Spinal cord (tissue), 10 donors: ENCODE measurements at places on chromosomes 12 and 14. TPM values are rescaled to one million over a fixed set of nuclear protein-coding genes. Genes with fewer than 3 reads are reported as not detected.

DNA sequence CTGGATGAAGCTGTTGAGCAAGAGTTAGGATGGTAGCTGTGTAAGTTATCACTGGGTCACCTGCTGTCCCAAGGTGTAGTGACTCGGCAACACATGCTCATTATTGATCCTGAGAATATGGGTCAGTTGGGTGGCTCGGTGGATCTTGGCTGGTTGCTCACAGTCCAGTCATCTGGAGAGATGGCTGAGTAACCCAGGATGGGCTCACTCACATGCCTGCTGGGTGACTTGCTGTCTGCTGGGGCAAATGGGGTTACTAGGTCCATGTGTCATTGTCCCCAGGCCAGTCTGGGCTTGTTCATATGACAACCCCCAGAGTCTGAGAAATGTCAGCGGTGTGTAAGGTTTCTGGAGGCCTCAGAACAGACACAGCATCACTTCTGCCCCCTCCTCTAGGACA is 69.5 kb downstream of the SLC15A4 start:
- DNase-seq, result no peak

TAS2R43 gene
- 3.4 TPM for total RNA-seq

GRCh38 chr12:19683178-19683927 is 244.1 kb downstream of the AEBP2 start:
- no peak for DNase-seq

- no peak for DNase-seq
Measured at GRCh38 chr14:94284221-94284620, 8.8 kb downstream of the SERPINA10 start.

SLC7A8 gene
- total RNA-seq, result 8.6 TPM

GRCh38 chr14:83294941-83295340 is 1761.3 kb upstream of the SEL1L start:
- DNase-seq, result no peak

- no peak for DNase-seq
Measured at GRCh38 chr12:88867510-88867909, 287.2 kb upstream of the KITLG start.

ALKBH2 gene
- 26.7 TPM for total RNA-seq

DNA sequence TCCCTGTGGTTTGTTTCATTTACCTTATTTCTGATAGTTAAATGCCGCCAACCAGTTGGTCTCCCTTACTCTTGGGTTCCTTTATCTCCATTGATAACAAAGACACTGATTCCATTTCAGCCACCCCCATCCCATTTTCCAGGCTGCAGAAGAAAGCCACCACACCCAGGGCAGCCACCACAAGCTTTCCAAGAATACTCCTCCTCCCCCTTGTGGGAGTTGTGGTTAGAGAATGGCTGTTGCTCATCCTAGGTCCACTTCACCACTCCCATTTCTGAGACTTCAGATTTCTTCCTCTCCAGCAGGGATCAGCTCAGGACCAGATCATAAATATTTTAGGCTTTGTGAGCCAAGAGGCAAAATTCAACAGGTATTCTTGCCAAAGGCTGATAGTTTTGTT is 73.9 kb downstream of the ANO4 start:
- DNase-seq, result no peak

GRCh38 chr12:62725781-62726180 is 209.2 kb downstream of the PPM1H start:
- DNase-seq, result no peak

BMP4 gene
- 62.8 TPM for total RNA-seq

JPH4 gene
- 23.7 TPM for total RNA-seq

DNA sequence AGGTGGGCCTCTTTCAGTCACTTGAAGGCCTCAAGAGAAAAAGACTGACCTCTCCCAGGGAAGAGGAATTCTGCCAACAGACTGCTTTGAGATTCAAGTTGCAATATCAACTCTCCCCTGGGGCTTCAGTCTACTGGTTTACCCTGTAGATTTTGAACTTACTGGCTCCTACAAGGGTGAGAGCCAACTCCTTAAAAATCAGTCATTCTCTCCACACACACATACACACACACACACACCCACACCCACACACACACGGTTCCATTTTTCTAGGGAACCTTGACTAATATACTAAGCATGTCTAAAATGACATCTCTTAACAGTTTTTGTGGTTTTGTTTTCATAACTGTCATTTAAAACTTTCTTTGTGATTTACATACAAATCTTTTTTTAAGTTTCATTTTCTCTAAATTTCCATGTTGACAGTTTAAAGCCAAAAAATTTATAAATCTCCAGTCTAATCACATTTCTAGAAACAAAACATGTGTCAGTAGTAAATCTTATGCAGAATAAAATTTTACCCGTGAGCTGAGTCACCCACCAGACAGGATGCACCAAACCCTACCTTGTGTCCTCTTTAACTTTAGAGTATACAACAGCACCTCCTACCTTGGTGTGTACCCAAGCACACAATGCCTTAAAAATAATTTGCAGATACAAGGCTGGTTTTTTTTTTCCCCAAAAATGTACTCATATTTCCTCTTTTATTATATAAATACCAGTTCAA is 394.6 kb downstream of the AEBP2 start:
- DNase-seq, result no peak

DNA sequence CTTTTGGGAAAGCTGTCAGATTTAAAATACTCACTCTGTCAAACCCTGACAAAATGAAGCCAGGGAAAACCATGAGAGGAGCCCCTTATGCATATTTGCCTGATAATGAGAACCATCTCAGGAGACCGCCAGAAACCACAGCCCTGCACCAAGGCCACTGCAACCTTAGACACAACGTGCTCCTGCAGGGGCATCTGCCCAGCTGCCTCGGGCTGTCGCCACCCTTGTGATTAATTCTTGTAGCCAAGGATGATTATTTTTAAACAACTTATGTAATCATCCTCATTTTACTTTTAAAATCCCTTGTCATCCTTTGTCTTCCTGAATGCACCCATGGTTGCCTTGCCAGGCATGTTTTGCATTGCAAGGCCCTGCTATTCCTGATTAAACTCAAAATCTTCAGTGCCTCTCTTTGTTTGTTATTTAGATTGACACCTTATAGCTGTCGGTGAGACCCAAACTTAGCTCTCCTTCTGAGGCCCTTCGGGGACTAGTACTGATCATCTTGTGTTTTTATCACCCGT is 766.4 kb upstream of the TMEM132C start:
- no peak for DNase-seq

ACVRL1 gene
- total RNA-seq, result 55.7 TPM

DNA sequence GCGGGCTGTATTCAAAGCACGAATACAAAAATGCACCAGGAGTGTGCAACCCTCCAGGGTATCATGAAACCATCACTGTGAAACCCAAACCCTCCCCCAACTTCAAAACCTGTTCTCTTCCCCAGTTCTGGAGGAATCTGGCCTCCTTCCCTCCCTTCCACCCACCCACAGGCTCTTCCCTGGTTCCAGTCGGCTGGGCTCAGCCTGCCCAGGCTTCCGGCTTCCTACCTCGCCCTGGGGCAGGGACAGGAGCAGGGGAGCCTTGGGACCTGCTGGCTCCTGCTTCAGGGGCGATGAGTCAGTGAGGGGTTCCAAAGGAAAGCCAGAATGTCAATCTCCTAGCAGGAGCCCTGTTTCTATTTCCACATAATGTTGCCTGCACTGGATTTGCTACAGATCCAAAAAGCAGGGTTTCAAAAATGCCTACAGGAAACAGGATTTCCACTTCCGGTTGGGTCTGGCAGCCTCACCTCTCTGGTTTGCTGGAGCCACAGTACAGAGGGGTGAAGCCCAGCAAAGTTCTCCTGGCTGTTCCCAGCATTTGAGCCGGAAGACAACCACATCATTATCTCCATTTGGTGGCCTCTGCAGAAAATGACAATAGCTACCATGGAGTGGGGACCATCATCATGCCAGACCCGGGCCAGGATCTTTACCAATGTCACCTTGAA is 278.3 kb downstream of the DPF3 start:
- no peak for DNase-seq

- DNase-seq, result no peak
Measured at GRCh38 chr14:77908847-77909246, 108.9 kb downstream of the ADCK1 start.

GRCh38 chr14:101186992-101187815 is 283.7 kb upstream of the RTL1 start:
- no peak for DNase-seq

COX8C gene
- not detected for total RNA-seq

- peak; percentile 25 for DNase-seq
Measured at GRCh38 chr14:100532906-100533655, 54.1 kb downstream of the BEGAIN start.

- no peak for DNase-seq
Measured at GRCh38 chr14:90300611-90301047, 31.1 kb downstream of the NRDE2 start.

GRCh38 chr12:92641291-92641690 is 61.5 kb upstream of the PLEKHG7 start:
- no peak for DNase-seq

DNA sequence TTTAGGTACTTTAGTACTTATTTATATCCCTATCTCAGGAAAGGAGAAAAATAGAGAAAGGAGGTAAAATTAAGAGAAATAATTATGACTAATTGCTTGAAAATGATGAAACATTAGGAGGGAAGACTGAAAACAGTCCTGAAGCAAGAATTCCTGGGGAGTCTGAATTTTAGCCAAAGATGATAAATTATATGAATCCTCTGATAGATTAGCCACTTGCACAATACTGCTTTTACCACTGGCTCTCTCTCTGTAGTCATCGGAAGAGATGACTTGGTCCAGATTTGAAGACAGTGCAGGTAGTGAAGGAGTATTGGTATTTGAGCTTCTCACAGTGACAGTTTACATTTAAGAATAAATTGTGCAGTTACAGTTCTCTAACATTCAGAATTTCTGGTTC is 83.8 kb upstream of the CLEC14A start:
- no peak for DNase-seq

EFCAB11 gene
- total RNA-seq, result 7.5 TPM

DNA sequence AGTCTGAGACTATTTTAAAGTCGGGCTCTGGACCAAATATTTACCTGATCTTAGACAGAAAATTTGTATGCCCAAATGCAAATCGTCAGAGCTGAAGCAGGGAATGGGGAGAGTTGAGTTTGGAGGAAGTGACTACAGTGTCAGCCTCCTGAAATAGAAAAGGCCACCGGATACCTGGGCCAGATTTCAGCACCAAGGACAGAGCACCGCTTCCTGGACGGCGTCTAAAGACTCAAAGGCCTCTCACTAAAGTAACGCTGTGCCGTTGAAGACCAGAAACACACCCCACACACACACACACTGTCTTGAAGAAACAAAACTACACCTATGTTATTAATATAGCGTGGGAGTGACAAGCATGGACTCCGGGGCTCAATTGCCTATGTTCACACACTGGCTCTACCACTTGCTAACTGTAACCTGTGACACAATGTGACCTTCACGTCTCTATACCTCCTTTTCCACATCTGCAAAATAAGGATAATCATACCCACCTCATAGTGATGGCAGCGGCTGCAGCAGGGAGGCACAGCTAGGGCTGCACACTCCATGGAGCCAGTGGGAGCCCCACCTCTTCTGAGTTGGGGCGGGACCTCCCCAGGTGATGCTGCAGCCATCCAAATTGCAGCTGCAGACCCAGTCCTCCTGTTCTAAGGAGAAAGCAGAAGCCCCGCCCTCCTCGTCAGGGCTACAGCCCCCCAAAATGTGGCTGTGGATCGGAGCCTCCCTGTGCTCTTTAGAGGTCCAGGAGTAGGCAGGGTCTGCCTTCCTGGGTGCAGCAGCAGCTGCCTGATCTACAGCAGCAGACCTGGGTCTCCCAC is 35.6 kb downstream of the KRT76 start:
- DNase-seq, result peak; percentile 20

CEP170B gene
- 11.0 TPM for total RNA-seq

ESYT1 gene
- 76.6 TPM for total RNA-seq

OR6S1 gene
- total RNA-seq, result not detected

FNTB gene
- total RNA-seq, result 20.9 TPM

DNA sequence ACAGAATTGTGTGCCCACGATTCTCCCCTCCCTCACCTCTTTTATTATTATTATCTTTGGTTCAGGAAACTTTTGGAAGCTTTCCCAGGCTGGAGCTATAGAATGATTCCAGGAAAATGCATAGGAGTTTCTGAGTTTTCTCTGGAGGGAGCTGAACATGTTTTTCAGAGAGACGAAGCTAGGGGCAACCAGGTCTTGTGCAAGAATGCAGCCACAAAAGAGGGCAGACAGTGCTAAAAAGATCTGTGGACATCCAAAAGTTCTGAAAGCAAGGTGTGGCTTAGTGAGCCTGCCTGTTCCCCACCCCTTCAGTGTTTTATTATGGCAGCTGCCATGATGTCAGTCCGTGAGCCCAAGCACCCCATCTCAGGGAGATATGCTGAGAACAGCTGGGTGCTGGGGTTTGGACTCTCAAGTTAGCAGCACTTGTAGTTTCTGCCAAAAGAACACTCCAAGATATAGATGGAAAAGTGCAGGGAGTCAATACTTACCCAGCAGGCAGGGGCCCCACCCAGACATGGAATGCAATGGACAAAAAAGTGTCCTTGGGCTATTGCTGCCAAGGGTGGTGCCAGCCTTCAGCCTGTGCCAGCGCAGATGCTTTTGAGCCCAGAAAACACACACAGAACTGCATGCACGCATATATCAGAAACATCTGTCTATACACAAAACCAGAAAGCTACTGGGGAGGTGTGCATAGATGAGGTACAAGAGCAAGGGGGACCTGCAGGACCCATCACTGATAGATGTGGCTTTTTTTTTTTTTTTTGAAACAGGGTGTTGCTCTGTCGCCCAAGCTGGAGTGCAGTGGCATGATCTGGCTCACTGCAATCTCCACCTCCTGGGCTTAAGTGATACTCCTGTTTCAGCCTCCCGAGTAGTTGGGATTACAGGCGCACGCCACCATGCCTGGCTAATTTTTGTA is 17.0 kb upstream of the IRF2BPL start:
- DNase-seq, result peak; percentile 64
